IPS-NIHi11 (cell line): ENCODE measurements at places on chromosomes 2 and 18.

DNA sequence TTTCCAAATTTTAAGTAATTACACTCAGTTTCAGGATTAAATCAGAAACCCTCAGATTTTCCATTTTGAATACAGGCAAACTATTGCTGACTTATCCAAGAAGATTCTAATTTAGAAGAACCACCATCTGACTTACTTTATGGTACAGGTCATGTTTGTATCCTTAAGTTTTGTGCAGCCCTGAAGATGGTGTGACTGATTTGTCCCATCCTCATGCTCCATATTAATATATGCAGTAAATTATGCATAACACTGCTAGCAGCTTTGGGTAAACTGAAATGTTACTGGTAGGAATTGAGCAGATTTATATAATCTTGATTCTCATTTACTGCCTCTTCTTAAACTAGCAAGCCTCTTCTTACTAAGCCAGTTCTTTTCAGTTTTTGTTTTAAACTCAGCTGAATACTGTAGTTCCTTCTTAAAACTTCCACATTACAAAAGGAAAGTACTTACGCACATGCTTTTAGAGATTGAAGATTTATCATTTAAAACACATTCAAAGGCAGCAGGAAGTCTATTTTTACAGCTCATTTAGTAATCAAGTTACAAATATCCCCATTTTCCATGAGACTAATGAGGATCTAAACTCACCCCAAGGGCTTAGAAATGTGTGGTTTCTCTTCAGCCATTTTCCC, 25.7 kb downstream of the MEX3C start:
- no peak for DNase-seq

GRCh38 chr2:42457011-42457410, 36.8 kb downstream of the KCNG3 start:
- DNase-seq, result no peak

GRCh38 chr2:190635781-190636180, 13.1 kb upstream of the NAB1 start:
- DNase-seq, result no peak

DNA sequence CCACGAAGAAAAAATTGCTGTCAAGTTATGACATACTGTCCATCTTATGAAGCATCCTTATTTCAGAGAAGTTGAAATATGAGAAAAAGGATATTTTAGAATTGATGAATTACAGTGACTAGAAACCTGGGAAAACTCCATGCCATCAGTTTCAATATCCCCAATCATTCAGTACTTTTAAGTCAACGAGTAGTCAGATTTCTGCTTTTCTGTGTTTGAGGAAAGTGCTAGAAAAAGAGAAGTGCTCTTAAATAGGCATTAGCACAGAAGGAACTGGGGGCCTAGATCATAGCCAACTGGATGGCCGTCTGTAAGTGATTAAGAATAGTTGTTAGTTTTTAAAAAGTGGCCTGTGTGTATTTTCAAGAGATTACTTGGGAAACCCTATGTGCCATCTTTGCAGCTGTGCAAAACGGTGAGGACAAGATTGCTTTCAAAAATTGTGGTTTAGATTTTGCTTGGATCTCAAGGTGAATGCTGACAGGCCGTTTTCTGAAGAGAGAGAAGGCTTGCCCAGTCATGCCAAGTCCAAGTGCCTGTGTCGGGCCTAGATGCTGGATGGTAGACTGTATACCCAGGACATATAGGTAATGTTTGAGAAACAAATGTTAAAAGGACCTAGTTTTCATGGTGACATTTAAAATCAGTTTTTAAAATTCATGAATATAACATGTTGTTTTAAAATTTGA, 5.1 kb downstream of the NEDD4L start:
- DNase-seq, result no peak

DNA sequence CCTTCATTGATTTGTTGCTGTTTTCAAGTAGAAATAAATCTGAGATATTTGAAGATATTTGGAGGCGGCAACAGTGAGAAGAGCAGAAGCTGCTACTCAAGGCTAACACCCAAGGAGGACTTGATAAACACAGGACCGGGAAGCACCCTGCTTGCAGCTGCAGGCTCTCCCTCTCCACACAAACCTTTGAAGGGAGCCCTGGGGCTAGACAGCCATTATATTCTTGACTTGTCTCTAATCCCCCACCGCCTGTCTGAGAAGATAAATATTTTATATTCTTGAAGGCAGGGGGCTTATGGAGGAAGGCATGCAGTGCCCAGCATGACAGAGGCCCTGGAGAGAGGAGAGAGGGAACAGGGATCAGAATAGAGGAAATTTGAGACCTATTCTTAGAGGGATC, 50.9 kb upstream of the SMAD2 start:
- DNase-seq, result no peak
